ENCODE measurements at places on chromosomes 3 and 15.

DNA sequence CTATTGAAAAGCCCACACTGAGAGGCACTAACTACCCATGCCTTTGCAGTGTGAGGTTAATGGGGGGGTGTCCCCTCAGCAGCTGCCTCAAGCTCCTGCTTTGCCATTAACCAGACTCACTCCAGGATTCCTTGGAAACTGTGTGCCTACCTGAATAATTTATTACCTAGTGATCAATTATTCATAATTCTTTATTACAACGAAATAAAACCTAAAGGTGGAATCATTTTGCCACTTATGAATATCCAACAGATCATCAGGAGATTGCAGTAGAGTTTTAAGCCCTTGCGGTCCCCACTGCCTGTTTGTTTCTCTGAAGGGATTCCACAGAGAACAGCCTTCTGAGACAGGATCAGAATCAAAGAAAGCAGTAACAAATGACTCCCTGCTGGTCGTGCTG lies 23.3 kb downstream of the NEK11 start:
- no peak for DNase-seq

GRCh38 chr3:161866176-161866575 lies 369.6 kb downstream of the OTOL1 start:
- no peak for DNase-seq

DNA sequence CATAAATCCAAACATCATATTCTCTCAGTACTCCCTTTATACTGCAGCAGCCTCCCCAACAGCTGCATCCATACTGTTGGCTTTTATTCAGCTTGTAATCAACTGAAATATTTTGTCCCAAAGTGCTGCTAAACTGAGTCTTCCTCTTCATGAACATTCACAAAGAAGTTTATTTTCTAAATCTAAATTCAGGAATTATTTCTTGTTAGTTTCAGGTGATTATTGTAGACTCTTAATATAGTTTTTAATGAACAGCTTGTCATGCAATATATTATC lies 269.3 kb upstream of the UBE2E2 start:
- DNase-seq: no peak

DNA sequence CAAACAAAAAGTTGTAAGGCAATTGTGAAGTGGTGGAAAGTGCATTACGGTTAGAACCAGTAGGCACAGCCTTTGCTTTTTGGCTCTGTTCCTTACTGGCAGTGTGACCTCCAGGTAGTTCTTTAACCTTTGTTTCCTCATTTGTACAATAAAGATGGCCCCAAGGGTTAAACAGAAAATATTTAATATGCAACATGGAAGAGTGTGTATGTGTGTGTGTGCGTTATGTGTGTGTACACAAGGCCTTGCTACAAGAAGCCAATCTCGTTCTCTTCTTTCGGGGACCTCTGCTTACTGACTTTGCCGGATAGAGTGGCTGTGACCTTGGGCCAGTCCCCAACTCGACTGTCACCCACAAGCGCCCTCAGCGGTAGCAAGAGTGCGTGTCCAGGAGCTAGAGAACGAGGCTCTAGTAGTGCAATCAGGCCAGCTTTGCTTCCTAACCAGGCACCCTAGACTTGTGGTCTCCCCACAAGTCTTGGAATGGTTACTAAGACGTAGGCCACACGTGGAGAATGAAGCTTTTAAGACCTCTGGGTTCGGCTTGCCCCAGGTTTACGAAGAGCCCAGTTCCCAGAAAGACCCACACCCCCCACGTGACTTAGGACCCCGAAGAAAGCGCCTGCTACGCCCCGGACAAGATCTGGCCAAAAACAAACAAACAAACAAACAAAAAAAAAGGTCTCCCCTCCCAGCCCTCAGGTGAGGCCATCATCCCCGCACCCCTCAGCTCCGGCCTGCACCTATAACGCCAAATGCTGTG lies 593 bp downstream of the CIAO2A start:
- peak; percentile 77 for DNase-seq
